ENCODE measurements at places on chromosomes 16 and 17.

DNA sequence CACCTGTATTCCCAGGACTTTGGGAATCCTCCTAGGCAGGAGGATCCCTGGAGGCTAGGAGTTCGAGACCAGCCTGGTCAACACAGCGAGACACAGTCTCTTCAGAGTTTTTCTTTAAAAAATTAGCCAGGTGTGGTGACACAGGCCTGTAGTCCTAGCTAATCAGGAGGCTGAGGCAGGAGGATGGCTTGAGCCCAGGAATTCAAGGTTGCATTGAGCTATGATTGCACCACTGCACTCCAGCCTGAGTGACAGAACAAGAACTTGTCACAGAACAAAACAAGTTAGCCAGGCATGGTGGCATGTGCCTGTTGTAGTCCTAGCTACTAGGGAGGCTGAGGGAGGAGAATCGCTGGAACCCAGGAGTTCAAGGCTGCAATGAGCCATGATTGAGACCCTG, 24.8 kb downstream of the ANKRD40 start:
- DNase-seq, result no peak

- DNase-seq, result no peak
Measured at GRCh38 chr17:37025847-37026530, 77.2 kb downstream of the AATF start.

- DNase-seq, result no peak
Measured at GRCh38 chr16:72743011-72743761, 304.7 kb downstream of the ZFHX3 start.

DNA sequence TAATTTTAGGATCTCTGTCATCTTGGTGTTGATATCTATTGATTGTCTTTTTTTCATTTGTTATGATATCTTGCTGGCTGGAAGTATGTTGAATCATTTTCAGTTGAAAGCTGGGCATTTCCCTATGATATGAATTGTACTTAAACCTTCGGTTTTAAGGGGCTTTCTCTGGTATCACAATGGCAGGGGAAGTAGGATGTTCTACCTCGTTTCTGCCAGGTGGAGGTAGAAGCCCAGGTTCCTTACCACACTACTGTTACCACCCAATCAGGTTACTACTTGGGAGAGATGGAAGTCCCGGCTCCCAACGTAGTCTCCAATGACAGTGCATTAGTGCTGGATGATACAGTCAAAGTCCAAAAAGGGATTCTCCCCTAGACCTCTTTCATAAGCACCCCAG, 281.7 kb upstream of the TBX2 start:
- no peak for DNase-seq

GRCh38 chr16:81770008-81770407, 9.1 kb upstream of the PLCG2 start:
- no peak for DNase-seq

DNA sequence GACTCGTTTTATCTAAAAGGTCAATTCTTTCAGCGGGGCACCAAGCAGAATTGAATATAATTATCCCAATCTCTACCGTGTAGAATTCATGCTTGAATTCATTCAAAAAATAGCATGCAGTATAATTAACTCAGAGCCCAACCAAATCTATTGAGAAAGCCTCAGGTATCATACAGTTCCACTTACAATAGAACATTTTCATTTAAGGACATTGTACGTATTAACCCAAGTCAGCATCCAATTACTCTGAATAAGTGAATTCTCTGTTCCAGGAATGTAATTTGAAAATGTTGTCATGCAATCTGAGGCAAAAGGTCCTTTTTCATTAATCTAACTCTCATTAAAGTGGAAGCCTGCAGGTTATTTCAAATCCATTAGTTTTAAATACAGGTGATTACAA, 78.5 kb downstream of the SALL1 start:
- DNase-seq, result no peak

GRCh38 chr16:74811911-74812310, 37.3 kb upstream of the FA2H start:
- DNase-seq, result no peak

- DNase-seq, result peak; percentile 30
Measured at GRCh38 chr17:40290629-40291280, 3.1 kb downstream of the CDC6 start.

DNA sequence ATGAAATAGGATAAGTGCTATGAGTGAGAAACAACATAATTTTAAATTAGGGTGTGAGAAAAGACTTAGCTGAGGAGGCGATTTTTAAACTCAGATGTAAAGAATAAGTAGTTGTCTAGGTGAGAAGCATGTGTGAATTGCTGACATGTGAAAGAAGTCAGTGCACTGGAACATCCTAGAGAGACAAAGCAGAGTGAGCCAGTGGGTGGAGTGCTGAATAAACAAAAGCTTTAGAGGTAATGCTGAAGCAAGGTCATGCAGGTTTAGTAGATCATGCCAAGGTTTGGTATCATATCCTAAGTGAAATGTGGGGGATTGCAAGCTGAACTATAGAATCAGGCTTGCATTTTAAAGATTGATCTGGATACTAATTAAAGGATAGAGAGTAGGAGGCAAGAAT, 89.4 kb downstream of the KIF2B start:
- DNase-seq, result no peak

GRCh38 chr17:79852748-79853147, 13.5 kb upstream of the CBX4 start:
- no peak for DNase-seq

DNA sequence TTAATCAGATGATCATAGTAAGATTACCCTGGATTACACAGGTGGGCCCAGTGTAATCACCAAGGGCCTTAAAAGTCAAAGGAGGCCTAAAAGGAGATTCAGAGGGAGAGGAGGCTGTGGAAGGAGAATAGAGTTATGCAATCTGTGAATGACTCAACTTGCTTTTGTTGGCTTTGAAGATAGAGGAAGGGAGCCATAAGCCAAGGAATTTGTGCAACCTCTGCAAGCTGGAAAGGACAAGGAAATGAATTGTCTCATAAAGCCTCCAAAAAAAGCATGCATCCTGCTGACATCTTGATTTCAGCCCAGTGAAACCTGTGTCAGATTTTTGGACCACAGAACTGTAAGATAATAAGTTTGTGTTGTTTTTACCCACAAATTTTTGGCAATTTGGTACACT, 109.6 kb downstream of the CNTNAP4 start:
- DNase-seq, result no peak

- DNase-seq, result no peak
Measured at GRCh38 chr17:76153640-76154039, 12.6 kb upstream of the FOXJ1 start.

DNA sequence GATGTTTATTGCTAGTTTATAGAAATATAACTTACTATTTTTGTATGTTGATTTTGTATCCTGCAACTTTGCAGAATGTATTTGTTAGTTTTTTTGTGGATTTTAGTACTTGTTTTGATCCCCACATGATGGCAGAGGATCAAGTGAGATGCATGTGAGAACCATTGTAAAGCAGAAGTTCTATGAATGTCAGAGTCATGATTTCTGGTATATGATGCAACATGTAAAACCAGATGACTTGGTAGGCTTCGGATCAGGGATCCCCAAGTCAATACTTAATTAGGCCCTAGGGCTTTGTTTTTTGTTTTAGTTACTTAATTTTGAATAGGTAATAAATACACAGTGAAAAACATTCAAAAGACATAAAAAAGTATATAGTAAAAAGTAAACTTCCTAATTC, 45.8 kb downstream of the ESRP2 start:
- DNase-seq, result no peak

DNA sequence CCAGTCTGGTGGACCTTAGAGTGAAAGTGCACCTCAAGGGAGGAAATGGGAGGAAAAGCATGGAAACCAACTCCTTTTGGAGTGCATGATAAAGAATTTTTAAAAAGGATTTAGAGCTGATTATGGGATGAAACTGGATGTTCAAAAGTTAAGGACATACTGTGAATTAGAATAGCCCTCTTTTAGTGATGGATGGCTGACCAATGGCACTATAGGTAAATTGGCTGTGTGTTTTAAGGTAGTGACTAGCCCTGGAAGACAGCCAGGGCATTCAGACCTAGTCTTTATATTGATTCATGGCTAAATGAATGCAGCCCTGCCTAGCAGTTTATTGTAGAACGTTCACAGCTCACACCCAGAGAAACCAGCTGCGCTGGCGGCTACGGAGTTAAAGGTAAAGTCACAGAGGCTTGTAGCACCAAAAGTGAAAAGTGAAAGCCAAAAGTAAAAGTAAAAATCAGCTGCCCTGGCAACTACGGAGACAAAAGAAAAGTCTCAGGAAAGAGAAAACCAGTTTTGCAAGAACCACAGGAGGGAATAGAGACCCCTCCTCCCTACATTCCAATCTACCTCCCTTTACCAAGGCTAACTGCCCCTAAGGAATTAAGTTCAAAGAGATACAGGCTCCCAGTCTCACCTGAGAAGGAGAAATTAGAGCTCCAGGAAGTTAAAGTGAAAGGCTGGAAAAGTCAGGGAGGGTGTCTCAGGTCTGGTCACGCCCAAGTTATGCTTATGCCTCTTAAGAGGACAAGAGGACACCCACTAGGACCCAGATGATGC, 21.8 kb downstream of the ACSM1 start:
- DNase-seq, result peak; percentile 10

- peak; percentile 96 for DNase-seq
Measured at GRCh38 chr17:43125133-43125966, at the start of gene BRCA1. BRCA1 (minus strand) TSS chr17:43125364; CDS start chr17:43124096, 1,268 bp downstream.

- no peak for DNase-seq
Measured at GRCh38 chr17:4599505-4600281, 15.4 kb downstream of the SMTNL2 start.

GRCh38 chr17:9529033-9529700, 46.5 kb downstream of the STX8 start:
- DNase-seq, result no peak

- no peak for DNase-seq
Measured at GRCh38 chr16:31267332-31268032, 7.7 kb downstream of the ITGAM start.

DNA sequence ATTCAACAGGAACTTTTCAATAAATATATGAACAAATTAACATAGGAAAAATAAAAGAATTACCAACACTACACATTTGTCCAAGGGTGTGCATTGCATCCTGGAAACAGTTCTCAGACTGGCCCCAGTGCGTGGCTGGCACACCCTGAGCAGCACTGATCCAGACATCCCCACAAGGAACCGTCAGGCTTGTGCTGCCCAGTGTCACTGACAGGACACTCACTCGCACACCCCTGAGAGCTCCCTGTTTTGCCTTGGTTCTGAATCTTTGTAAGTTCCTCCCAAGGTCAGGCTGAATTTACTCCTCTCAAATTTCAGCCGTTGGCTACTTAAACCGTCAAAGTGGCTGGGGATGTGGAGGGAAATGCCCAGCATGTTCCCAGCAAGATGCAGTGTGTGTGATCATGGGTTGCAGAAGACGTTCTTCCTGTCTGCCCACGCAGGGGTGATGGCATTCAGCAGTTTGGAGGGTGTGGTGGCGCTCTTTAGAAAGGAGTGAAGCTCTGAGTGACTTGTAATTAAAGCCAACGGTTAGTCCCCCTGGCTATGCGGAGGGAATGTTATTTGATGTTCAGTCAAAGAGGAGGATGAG, 1.7 kb downstream of the MT2A start:
- DNase-seq, result peak; percentile 62

GRCh38 chr16:56993204-56993603, 3.8 kb downstream of the NLRC5 start:
- DNase-seq, result no peak

GRCh38 chr16:85614338-85615013, 1.4 kb downstream of the GSE1 start:
- no peak for DNase-seq

DNA sequence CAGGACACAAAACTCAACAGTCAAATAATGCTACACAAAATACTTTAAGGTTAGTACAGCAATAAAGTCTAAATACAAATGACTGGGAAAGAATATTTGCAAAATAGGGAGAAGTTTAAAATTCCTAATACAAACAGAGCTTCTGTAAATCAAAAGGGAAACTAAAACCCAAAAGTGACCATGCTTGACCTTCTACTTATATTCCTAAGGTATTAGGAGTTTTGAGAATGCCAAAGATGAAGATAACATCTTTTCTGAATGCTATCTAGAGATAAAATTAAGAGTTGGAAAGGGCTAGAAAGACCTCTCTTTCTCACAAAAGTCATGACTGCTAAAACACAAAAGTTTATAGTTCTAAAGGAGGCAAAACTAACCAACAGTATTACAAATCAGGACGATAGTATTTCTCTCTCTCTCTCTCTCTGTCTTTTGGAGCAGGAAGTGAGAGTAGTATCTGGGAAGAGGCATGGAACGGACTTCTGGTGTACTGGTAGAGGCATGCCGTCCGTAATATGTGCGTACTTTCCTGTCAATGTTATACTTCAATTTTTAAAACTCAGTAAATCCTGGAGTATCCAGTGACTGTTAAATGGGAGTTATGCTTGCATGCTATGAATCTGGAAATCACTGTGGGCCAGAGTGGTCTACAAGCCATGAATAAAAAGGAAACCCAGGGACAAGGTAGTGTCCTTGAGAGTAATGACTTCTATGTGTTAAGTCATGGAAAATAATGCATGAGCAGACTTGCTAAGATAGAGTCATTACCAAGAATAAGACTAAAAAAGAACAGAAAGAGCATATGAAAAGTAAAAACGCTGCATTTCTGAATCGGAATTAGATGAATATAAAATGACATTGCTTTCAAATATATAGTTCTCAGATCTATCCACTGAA, 49.7 kb upstream of the ANKFY1 start:
- DNase-seq, result no peak

- no peak for DNase-seq
Measured at GRCh38 chr17:60352071-60352470, 39.9 kb downstream of the USP32 start.

GRCh38 chr17:6574687-6575595, 18.6 kb upstream of the PITPNM3 start:
- DNase-seq, result peak; percentile 6

DNA sequence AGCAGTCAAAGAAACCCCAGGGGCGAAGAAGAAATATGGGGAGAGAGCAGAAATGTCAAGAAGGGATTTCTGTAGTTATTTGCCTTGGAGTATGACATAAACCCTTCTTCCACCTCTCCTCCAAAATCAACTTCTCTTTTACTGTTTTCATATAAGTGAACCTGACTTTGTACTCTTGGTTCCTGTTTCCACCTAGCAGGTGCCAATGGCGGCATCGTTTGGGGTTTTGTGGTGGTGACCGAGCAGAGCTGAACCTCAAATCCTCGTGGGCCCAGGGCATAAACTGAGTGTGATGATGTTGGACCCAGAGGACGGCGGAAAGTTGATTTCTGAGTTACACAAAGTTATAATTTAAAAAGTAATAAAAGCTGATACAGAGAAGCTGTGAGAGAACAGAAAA, 39.6 kb upstream of the PSMD7 start:
- DNase-seq, result no peak

GRCh38 chr16:83715217-83715920, 92.4 kb upstream of the HSBP1 start:
- DNase-seq, result no peak

- DNase-seq, result no peak
Measured at GRCh38 chr17:46789610-46790009, 28.9 kb downstream of the WNT3 start.

Measured in CD4-positive, alpha-beta T cell treated with Interleukin-6 at 100 ng/mL for 8 hours (primary cell).